ENCODE measurements at places on chromosomes 3 and 15.

DNA sequence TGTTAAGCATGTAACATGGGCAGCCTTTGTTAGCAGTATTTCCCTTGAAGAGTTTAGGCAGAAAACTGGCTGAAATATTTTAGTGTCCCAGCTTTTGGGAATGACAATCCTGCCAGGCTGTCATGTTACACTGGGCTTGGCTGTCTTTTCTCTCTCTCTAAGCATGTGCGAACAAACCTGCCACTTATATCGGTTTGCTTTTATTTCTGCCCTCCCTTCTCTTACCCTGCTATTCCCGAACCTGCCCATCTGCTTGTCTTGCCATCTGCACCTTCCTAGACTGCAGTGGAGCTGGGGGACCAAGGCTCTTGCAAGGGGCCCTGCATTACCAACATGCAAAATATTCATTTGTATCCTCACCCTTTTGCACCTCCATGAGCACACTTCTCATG, 339.6 kb downstream of the EPHB1 start:
- DNase-seq = no peak

- no peak for DNase-seq
Measured at GRCh38 chr3:144229953-144230352, 258.3 kb downstream of the DIPK2A start.

DNA sequence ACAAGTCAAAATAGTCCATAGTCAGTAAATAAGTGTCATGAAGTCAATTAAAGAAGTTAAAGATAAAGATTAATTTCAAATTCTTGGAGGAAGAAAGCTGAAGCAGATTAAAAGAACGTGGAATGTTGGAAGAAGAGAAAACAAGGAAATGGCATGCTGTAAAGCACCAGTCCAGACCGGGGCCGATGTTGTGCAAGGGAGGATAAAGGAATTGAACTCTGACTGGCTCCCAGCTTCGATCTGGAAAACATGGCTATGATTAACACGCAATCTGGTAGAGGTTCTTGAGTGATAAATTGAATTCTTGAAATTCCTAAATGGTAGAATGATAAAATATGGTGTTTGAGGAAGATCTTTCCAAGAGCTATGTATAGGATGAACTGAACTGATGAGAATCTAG, 194.4 kb downstream of the MEIS2 start:
- no peak for DNase-seq

DNA sequence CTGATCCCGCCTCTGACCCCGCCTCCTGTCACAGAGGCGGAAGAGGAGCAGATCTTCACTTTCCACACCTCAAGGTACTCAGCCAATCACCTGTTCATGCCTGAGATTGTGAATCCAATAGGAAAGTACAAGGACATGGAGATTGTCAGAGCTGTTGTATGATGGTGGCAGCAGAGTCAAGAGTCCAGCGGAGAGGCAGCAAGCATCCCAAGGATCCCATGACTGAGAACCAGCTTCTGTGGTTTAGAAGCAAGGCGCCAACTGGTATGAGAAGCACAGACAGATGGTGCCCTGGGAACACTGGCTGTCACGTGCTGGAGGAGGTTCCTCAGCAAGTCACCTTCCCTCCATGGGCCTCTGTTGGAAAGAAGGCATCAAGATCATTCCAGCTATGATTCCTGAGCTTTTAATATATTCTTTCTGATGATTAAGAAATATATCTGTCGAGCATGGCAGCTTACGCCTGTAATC, 93.9 kb downstream of the CPN2 start:
- peak; percentile 10 for DNase-seq

DNA sequence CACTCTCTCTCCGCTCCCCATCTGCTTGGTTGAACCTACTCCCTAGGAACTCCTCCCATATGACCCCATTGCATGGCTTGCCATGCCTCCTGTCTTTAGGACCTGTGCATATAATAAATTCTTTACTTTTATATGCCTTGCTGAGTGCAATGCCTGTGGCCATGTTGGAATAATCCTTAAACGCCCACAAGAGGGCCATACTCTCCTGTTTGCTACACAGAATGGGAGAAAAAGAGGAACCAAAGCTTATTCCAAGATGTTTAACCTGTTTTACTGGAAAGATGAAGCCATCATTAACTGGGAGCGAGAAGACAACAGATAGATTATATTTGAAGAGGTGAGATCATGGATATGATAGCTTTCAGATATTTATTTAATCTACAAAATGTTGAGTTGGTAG, 1097.8 kb downstream of the NAALADL2 start:
- no peak for DNase-seq

DNA sequence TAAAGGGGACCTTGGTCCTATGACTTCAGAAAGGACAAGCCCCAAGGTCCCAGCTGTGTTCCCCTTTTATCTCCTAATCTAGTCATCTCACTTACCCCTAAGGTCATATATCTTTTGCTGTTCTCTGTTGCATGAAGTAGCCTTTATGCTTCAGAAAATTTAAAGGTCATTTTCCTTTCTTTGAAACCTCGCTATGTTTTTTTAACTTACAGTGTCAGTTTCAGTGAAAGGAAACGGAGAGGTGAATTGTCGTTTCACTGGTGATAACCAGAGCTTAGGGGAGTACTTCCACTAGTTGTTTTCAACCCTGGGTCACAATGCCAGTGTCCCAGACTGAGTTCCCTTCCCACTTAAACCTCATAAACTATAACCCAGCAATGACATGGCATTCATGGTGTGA, 357.4 kb downstream of the GAP43 start:
- DNase-seq = no peak

- DNase-seq = no peak
Measured at GRCh38 chr3:108030960-108031359, 59.9 kb downstream of the CD47 start.

GRCh38 chr3:83514130-83514914, 1444.5 kb upstream of the CADM2 start:
- DNase-seq = no peak

- DNase-seq = no peak
Measured at GRCh38 chr3:4091786-4092185, 211.4 kb upstream of the SETMAR start.

DNA sequence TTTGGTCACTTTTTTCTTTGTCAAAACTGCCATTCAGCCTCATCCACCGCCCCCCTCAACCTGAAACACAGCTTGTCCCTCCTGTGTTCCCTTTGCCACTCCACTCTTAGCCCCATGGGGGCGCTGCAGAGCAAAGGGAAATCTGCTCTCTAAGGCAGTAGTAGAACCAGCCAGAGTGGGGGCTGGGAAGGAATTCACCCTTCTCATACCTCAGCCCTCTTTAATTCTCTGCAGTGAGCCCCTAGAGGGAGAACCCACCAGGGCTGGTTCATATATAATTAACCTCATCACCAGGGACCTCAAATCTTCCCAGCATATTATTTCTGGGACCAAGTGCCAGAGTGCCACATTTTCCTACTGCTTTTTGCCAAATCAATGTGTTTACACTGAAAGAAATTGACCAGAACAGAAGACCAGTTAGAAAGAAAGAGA, 2.8 kb upstream of the BCL6 start:
- peak; percentile 94 for DNase-seq

GRCh38 chr15:73935547-73935946, 9.3 kb downstream of the LOXL1 start:
- no peak for DNase-seq

GRCh38 chr15:45921376-45921775, 286.5 kb downstream of the SQOR start:
- no peak for DNase-seq

DNA sequence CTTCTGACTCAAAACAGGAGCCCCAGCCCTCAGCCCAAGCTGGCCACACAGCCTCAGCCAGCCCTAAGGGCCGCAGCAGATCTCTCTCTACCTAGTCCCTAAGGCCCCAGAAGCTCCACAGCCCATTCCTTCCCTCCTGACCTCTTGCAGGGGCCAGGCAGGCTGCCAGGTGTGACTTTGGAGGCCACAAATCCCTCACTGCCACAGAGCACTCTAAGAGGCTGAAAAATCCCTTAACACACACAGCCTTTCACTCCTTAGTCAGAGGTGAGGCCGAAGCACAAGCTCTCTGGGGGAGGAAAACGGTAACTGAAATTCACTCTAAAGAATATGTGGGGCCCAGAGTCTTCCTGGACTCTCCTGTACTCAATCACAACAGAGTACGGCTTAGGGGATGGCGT, 23.3 kb downstream of the LRRC2 start:
- no peak for DNase-seq

DNA sequence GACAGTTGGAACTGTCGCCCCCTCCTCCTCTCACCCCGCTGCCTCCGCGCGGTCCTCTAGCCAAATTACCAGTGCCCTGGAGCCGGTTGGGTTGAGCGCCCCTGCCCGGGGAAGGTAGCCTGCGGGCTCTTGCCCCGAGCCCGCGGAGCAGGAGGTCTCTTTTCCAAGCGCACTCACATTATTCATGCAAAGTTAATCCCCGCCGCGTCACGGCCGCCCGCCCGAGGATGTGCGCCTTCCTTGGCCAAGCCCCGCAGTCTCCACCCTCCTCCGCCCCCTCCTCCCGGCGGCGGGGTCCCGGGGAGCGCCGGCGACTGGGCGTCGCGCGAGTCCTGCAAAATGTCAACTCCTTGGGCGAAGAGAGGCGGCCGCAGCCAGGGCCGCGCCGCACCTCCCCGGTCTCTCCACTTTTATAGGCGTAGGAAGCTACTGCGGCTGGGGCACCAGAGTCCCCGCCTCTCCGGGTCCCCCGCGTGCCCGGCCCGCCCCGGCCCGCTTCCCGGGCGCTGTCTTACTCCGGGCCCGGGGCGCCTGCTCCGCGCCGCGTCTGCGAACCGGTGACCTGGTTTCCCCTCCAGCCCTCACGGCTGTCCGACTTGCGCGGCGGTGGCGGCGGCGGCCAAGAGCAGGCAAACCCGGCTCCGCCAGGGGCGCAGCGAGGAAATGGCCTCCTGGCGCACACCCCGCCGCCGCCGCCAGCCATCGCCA, at the start of gene THRB:
Gene THRB, minus strand, starts transcription at position 233 of the 708 bp plus-strand sequence.
- DNase-seq = peak; percentile 83

GRCh38 chr3:21766002-21766401, 15.0 kb upstream of the ZNF385D start:
- no peak for DNase-seq

DNA sequence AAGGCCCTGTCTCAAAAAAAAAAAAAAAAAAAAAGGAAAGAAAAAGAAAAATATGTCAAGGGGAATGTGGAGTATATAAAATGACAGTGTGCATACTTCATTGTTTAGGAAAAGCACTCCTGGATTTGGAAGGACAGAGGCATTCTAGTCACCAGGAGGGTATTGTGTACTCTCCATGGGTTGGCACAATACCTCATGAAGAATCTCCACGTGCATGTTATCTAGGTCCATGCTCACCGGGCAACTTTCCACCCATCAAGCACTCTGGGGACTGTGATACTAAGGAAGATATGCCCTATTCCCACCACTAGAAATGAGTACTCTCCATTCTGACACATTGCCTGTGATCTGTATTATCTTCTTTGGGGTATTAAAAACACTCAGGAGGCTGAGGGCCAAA, 15.4 kb upstream of the KPNA1 start:
- DNase-seq = no peak

- no peak for DNase-seq
Measured at GRCh38 chr3:94293793-94294195, 230.9 kb downstream of the NSUN3 start.

GRCh38 chr3:124845406-124845805, 41.8 kb downstream of the ITGB5 start:
- no peak for DNase-seq

DNA sequence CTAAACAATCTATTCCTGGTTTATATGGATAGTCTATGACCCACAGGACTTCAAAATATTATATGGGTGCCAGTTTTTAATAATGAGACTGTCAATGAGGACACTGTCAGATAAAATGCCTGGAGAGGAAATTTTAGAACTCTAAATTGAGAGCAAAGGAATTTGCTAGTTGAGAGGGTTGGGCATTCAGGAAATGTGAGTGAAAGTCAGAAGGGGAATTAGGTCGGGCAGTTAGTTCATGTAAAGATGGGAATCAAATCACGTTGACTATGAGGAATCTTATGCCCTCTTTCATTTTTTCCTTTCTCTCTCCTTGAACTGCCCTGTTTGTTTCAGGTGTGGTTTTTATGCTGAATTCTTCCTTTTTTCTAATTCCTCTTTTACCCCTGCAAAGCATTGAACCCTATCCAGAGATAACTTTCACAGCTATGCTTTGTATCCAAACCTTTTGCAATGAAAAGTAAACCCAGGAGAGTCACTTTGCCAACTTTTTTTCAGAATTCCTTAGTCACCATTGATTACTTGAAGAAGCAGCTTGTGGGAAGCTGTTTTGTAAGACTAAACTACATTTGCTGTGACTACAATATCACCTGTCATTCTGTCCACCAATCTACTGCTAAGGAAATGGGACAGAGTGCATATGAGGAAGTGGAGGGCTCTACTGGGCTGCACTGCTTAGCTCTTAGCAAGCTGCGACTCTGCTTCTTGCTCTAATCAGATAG, 27.8 kb downstream of the CHP1 start:
- no peak for DNase-seq

DNA sequence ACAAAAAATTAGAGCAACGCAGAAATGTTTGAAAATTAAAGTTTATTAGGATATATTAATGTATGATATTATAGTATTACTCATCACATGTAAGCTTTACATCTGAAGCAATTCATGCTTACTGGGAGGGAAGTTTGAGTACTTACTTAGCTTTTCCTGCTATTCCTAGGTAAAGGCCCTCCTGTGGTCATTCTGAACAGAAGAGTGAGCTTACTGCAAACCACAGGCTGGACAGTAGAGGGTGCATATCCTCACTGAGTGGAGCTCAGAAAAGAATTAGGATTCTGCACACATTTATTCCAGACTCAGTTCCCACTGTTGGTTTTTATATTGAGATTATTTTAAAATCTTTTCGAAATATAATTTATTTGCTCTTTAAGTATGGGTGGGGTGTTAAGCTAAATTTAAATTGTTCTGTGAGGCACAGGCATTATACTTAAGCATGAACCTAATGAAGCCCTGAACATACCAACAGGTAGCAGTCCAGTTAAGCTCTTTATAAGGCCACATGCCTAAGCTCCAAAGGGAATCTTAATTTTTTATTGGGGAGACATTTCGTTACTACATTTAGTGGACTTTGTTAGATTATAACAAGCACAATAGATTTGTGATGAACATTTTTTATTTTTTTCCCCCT, 10.2 kb downstream of the MRPS22 start:
- no peak for DNase-seq

GRCh38 chr3:20608054-20608738, 422.2 kb upstream of the SGO1 start:
- DNase-seq = no peak

- peak; percentile 58 for DNase-seq
Measured at GRCh38 chr15:92636908-92637481, 18.6 kb downstream of the FAM174B start.

DNA sequence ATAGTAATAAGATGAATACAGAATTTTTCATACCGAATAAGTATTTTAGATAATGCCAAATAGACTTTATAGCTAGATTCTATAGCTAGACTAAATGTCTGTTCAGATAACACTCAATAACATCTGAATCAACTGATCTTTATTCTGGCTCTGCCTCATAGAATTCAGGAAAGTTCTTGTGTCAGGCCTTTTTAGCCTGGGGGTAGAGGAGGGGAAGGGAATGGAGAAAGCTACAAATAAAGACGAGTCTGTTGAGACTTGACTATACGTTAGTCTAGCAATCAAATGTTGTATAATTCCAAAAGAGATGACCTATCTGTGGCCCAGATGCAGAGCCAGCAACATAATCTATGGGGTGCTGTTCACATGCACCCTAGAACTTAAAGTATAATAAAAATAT, 106.6 kb upstream of the ABI3BP start:
- DNase-seq = no peak

- DNase-seq = no peak
Measured at GRCh38 chr3:124410471-124410870, 319.8 kb upstream of the UMPS start.

GRCh38 chr15:71892335-71892734, 82.0 kb downstream of the NR2E3 start:
- no peak for DNase-seq

GRCh38 chr15:25623708-25624107, 184.9 kb upstream of the UBE3A start:
- no peak for DNase-seq

All from ecto neural progenitor cell (in vitro differentiated cells).